ENCODE measurements at places on chromosomes 4 and X.
A peak's percentile ranks its signal among the peaks of the same experiment; 100 is the strongest.

GRCh38 chrX:82961129-82961528 lies 547.0 kb upstream of the POU3F4 start:
- DNase-seq: no peak

DNA sequence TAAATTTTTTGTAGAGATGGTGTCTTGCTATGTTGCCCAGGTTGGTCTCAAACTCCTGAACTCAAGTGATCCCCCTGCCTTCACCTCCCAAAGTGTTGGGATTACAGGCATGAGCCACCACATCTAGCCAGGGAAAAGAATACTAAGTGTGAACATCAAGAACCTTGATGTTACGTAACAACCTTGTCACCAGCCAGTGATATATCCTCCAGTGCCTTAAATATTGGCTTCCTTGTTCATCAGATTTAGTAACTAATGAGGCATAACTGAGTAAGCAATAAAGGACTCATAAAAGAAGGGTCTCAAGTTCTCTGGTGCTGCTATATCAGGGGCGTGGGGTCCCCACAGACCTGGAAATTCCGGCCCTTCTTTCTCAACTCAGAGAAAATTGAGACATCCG lies 60.5 kb upstream of the ENPEP start:
- DNase-seq: no peak

DNA sequence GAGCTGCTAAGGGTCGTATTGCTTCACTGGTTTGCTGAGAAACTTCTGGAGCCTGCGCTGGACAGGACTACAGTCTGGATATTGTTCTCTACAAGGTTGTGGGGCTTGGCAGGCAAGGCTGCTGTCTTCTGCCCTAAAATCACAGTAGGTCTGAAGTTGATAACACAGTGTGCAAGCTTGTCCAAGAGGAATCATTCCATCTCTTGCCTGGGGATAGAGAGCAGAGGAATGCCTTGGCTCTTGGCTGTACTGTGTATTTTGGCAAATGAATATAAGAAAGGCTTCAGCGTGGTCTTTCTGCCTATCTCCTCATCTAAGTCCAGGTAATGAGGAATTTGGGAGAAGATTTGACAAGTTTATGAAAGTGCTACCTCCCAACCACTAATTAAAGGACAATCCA lies 9.4 kb upstream of the RASL11B start:
- no peak for DNase-seq

GRCh38 chrX:17046478-17047097 lies 100.1 kb downstream of the REPS2 start:
- DNase-seq: peak; percentile 10

DNA sequence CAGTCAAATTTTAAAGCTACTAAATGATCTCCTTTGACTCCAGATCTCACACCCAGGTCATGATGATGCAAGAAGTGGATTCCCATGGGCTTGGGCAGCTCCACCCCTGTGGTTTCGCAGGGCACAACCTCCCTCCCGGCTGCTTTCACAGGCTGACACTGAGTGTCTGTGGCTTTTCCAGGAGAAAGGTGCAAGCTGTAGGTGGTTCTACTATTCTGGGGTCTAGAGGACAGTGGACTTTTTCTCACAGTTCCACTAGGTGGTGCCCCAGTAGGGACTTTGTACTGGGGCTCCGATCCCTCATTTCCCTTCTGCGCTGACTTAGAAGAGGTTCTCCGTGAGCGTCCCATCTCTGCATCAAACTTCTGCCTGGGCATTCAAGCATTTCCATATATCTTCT lies 845.2 kb downstream of the PCDH18 start:
- no peak for DNase-seq

All from stimulated activated CD4-positive, alpha-beta T cell treated with anti-CD3 and anti-CD28 coated beads, Interleukin-1b, Interleukin-23, amount 100 ng/mL, for 24 hours (primary cell).